ENCODE measurements at places on chromosomes 5 and 9.

GRCh38 chr5:95866435-95867040, 44.0 kb upstream of the GLRX start:
- DNase-seq, result no peak

- DNase-seq, result no peak
Measured at GRCh38 chr5:66239034-66239433, 94.9 kb downstream of the SREK1 start.

DNA sequence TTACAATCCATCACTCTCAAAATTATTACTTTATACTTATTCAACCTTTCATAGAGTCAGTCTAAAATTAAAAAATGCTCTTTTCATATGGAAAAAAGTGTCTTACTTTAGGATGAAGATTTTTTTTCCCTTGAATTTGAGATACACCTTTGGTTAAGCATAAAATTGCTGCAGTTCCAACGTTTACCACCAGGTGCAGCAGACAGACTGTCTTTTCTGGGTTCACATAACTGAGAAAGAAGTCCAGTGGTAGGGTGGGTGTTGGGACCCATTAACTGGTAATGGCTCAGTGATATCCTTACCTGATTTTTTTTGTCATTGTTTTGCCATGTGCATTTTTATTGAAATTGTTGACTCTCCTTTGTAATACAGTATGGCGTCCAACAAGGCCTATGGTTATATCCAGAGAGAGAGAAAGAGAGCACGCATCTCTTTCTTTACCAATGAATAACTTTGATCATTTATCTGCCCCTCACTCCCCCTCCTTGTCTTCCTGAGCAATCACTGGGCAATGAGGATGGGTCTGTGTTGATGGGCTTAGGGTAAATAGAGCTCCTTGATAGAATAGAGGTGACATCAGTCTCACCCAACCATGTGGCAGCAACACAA, 98.4 kb downstream of the FBXL7 start:
- DNase-seq, result no peak

DNA sequence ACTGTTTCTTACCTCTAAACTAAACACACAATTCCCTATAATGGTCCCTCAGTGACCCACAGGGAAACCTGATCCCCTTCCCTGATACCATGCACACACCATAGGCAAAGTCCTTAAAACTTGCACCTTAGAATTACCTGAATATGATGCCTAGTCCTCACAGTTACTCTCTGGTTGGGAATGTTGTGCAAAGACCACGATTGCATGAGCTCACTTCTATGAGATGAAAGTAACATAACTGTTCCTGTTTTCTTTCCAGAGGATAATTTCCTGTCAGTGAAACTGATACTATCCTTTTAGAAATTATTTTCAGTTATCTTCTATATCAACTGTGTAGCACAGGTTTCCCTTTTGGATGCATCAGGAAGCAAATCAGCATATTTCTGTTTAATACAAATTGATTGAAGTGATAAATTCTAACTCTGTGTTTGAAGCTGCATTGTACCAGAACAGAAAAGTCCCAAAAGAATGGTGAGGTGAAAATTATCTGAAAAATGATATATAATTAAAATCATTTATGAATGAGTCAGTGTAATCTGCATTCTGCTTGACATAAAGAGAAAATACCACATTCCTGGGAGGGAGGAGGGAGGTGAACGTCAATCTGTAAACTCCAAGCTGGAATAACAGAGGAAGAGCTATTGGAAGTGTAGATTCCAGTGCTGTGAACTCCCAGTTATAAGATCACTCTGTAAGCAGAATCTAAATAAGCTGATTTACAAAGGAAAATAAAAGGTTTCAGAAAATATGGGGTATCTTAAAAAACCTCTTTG, 51.2 kb upstream of the TNFAIP8 start:
- DNase-seq, result no peak

- no peak for DNase-seq
Measured at GRCh38 chr5:2201832-2202231, 319.1 kb upstream of the IRX4 start.

DNA sequence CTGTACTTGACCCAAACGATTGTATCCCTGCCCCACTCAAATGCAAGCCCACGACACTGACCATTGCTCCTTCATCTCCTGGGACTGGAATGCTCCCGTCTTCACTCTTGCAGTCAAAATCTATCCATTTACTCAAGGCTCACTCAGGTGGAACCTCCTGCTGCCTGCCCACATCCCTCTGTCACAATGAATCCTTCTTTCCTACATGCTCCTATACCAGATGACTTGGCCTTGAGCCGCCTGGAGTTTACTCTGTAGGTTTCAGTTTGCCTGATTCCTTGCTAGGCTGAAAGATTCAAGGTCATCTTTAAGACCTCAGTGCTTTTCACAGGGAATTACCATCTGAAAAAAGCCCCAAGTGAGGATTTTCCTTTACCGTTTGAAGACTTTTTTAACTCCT, 264.1 kb downstream of the GLIS3 start:
- DNase-seq, result no peak

Data from right renal pelvis (tissue), 4 donors.